Lower leg skin (tissue), 4 donors: ENCODE measurements at places on chromosomes 2 and 18.

DNA sequence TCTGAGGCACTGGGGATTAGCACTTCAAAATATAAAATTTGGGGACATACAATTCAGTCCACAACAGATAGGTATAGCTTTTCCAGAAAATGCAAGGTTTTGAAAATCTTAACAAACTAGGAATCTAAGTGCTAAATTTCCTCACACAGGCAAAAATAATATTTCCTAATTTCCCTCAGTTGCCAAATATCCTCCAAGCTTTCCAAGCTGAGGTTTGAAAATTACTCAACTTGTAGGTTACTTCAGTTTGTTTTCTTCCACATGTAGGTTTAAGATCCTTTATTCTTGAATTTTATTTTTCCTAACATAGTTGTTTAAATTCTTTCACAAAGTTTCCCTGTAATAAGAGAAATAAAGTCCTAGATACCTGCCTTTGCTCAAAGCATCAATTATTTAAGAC, 192.9 kb upstream of the NRXN1 start:
- DNase-seq: no peak

DNA sequence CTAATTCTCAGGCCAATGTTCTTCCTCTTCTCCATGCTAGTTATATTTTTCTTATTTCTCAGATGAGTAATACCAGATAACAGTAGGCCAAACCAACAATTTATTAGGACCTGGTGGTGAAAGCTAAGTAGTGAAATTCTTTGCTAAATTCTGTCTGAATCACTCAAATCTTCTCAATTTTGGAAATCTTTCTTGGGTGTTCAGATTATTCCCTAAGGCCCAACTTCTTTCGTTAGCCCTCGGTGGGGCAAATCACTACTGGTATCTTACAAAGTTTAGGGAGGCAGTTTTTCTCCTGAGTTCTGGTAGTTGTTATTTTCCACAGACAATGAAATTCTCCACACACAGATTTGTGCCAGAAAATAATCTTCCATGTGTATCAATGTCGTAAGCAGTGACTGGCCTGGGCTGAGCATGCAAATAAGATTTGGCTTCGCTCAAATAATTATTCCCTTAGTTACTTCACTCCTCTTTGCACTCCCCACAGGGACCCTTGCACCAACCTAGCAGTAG, 443.5 kb upstream of the SLC14A2 start:
- no peak for DNase-seq

DNA sequence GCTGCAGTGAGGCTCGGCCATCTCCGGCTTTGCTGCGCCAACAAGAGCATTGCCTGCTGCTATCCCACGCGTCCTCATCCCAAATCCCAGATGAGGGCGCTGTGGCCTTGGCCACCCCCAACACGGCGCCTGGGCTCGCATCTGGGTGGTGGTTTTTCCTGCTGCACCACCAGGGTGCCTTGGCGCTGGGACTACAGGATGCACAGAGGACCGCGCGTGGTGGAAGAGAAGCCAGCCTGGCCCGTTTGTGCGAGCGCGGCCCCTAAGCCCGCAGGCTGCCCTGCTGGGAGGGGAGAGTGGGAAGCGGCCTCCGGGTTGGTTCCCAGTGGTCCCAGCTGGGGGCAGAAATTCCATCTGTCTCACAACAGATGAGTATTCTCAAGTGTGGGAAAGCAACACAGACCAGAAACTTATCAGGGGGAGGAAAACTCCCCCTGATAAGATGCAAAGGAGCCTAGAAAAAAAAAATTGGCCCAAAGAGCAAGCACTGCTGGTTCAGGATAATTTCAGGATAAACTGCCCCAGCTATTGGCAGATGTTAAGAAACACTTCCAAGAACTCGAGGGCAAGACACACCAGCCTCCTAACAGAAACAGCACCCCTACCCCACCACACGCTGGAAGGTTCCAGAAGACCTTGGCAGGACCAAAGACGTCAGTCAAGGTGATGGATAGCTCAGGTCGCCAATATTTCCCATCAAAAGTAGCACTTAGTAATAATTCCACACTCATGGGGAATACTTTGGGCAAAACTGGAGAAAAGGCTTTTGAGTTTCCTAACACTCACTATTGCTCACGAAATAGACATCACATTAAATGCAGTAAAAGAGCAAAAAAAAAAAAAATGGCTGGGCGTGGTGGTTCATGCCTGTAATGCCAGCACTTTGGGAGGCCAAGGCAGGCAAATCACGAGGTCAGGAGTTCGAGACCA, 152.1 kb downstream of the PXDN start:
- peak; percentile 35 for DNase-seq

GRCh38 chr18:74498712-74499627, 2.8 kb downstream of the CNDP2 start:
- peak; percentile 49 for DNase-seq

GRCh38 chr18:44679914-44680272, 795 bp upstream of the SETBP1 start:
- DNase-seq: no peak

DNA sequence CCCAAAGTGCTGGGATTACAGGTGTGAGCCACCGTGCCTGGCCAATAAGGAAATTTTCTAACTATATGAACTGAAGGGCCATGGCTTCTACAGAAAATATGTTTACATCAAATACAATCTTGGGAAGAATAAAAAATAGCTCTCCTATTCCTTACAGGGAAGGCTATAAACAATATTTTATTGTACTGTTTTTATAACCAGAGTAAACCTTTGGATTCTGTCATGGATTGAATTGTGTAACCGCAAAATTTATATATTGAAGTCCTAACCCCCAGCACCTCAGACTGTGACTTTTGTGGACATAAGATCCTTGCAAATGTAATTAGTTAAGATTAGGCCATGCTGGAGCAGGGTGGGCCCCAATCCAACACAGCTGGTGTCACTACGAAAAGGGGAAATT, 8.3 kb downstream of the HSBP1L1 start:
- DNase-seq: no peak

DNA sequence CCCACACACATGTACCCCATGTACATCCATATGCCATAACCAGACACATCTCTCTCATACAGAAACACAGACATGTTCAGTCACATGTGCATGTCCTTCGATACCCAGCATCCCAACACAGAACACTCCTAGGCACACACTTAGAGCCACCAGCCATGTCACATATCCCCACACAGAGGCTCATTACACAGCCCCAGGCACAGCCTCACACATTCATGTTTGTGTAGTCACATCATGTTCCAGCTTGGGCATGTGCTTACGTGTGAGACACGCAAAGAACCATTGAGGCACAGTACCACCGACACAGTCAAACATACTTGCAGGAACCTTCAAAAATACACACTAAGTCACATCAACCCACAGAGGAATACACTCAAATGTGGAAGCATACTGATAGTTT, 17.3 kb downstream of the FBXO41 start:
- no peak for DNase-seq

- no peak for DNase-seq
Measured at GRCh38 chr18:49959176-49959575, 145.8 kb upstream of the ACAA2 start.
